ENCODE measurements at places on chromosomes 7 and 10.
A peak's percentile ranks its signal among the peaks of the same experiment; 100 is the strongest.

GRCh38 chr7:158255156-158255555 is 332.5 kb downstream of the PTPRN2 start:
- no peak for DNase-seq

DNA sequence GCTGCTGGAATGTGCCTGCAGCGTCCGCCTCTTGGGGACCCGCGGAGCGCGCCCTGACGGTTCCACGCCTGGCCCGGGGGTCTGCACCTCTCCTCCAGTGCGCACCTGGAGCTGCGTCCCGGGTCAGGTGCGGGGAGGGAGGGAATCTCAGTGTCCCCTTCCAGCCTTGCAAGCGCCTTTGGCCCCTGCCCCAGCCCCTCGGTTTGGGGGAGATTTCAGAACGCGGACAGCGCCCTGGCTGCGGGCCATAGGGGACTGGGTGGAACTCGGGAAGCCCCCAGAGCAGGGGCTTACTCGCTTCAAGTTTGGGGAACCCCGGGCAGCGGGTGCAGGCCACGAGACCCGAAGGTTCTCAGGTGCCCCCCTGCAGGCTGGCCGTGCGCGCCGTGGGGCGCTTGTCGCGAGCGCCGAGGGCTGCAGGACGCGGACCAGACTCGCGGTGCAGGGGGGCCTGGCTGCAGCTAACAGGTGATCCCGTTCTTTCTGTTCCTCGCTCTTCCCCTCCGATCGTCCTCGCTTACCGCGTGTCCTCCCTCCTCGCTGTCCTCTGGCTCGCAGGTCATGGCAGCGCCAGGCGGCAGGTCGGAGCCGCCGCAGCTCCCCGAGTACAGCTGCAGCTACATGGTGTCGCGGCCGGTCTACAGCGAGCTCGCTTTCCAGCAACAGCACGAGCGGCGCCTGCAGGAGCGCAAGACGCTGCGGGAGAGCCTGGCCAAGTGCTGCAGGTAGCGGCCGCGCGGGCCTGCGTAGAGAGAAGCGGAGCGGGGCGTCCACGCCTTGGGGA is 645 bp downstream of the SLC26A4 start:
- peak; percentile 12 for DNase-seq

GRCh38 chr7:129144095-129144833 is at the start of gene TSPAN33:
TSS of gene TSPAN33 (plus strand) at chr7:129144707. CDS start at chr7:129144981, 274 bp downstream.
- no peak for DNase-seq

DNA sequence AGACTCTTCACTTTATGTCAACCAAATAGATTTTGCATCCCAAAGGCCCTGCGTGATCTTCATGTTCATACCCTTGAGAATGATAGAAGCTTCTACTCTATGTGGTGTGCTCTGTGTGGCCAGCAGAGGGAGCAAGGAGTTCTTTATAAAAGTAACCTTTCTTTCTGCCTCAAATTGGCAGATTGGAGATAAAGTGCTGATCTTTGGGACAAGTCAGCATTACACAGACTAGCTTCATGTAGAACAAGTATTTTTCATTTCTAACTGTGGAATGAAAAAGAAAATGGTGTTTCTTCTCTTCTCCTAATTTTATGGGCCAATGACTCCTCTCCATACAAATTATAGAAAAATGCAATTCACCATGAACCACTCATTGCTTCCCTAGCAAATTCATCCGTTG is 1214.1 kb downstream of the SORCS1 start:
- no peak for DNase-seq

- DNase-seq, result no peak
Observed at GRCh38 chr10:73839276-73839966, 28.0 kb upstream of the NDST2 start.

GRCh38 chr7:149462101-149462520 is 1.2 kb upstream of the ZNF777 start:
- no peak for DNase-seq

DNA sequence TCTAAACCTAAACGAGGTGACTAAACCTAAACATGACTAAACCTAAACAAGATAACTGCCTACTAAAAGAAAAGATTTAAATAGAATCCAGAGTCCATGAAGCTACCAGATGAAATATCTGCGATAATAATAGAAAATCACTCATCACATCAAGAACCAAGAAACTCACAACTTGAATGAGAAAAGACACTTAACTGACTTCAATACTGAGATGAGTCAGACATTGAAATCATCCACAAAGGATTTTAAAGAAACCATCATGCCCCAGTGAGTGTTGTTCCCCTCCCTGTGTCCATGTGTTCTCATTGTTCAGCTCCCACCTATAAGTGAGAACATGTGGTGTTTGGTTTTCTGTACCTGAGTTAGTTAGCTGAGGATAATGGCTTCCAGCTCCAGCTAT is 416.0 kb downstream of the CALN1 start:
- DNase-seq, result no peak

DNA sequence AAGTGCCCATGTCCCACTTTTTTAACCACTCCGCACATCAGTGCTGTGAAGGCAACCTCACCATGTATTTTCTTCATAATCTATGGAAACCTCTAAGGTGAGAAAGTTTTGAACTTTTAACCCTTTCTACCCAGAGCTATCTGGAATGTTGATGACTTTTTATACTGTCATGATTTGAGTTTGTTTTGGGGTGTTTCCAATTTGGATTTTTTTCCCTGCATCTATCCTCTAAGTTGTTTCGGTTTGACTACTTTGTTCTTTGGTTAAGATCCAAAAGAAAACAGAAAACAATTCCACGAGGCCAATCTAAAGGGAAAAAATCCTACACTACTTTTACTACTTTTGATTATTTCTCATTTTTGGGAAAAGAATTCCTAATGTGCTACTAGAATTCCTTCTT is 279.7 kb downstream of the USP6NL start:
- DNase-seq, result no peak

- no peak for DNase-seq
Observed at GRCh38 chr7:110003827-110004226, 1087.1 kb upstream of the LRRN3 start.

- DNase-seq, result no peak
Observed at GRCh38 chr7:57819491-57819981, 369.6 kb downstream of the ZNF716 start.

- DNase-seq, result no peak
Observed at GRCh38 chr7:35232994-35233393, 20.9 kb downstream of the TBX20 start.

- no peak for DNase-seq
Observed at GRCh38 chr7:140637400-140637799, 3.2 kb downstream of the DENND2A start.

DNA sequence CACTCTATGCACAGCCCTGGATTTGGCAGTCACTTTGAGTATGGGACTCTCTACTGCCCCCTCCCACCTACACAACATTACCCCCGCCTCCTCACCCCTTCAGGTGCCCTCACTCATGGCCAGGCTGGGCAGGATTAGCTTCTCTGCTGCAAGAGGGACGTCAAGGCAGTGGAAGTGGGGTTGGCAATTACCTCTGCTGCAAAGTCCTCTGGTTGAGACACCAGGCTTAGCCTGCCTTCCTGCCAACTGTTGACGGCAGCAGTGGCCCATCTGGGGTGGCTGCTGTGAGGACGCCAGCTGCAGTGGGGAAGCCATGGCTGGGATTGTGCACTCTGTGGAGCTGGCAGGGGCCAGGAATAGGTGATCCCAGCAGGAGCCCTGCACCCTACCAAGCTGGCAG is 26.7 kb downstream of the SVIL start:
- no peak for DNase-seq

DNA sequence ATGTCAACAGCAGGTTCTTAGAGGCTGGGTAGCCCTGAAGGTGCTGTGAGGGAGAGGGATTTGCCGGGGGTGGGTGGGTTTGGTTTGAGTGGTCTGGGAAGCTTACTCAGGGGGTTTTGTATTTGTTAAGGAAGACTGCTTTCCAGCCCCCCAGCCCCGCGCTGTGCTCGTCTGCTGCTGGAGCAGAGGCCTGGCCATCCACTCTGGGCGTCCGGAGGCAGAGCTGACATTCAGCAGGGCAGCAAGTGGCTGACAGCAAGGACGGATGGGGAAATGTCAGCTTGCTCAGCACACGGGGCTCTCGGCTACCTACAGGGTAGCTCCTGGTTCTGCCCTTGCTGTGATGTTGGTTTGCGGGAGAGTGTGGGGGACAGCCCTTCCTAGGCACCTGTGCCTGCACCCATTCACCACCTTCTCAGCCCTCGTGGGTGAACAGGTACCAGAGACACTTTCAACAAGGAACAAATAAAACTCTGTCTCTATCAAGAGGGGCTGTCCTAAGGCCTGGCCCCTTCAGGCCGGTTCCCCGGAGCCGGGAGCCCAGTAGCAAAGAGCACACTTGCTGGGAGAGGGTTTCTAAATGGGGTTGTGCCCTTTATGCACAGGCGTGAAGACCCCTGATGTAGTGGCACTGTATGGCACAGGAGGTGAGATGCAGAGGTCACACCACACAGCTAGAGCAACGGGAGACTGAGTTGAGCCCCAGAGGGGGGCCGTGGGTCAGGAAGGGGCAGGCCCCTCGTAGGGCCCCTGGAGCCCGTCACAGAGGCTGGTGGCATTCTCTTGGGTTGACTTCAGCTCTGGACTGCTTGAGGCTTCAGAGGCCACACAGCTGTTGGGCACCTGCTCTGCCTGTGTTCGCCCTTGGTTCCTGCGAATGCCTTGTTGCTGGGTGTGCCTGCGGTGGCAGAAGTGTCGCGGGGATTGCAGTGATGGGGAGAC is 72.2 kb upstream of the SHH start:
- DNase-seq, result no peak

GRCh38 chr7:108589874-108590273 is 20.2 kb downstream of the DNAJB9 start:
- DNase-seq, result no peak

- DNase-seq, result no peak
Observed at GRCh38 chr10:133020193-133020817, 67.4 kb upstream of the ADGRA1 start.

- no peak for DNase-seq
Observed at GRCh38 chr7:70419526-70420380, 712.2 kb upstream of the GALNT17 start.

DNA sequence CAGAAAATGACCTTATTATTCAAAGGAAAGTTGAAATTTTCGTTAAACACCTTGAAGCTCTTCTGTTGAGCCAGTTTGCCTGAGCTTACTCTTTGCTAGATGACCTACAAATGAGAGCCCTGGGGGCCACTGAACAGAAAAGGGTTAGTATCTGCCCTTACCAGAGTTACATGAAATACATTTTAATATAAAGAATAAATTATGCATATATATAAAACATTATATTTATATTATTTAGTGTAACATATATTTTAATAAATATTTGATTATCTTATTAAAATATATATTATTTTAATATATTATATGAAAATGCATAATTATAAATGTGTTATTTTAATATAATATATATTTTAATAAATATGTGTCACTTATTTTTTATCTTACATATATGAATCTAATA is 628.4 kb upstream of the TPK1 start:
- no peak for DNase-seq

DNA sequence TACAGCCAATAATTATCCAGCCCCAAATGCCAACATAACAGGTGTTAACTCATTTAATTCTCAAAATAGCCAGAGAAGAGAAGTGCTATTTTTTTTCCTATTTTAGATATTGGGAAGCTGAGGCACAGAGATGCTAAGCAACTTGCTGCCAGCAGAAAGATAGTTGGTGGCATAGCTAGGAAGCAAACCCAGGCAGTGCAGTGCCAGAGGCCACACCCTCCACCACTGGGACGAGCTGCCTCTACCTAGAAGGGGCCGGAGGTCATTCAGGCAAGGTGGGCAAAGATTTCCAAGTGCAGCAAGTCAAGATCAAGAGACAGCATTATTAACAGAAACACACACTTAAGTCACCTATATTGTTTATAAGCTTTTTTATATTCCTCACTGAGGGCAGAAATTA is 654.1 kb downstream of the INHBA start:
- DNase-seq, result no peak

GRCh38 chr10:48224979-48225560 is 49.4 kb downstream of the FRMPD2 start:
- DNase-seq, result no peak

DNA sequence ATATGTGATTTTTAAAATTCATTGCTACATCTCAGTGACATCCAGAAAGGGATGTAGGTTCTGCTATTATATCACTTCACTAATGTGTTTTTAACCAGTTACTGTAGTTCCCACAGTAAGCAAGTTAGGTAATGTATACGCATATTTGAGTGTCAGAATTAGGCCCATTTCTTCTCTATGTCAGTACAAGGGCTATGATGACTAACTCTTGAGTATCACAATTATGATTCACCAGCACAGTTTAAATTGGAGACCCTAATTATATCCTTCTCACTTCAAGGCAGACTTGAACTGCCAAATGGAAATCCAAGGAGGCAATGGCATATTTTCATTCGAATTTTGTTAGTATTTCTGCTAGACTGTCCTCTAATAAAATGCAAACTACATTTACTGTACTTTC is 23.6 kb downstream of the BZW2 start:
- DNase-seq, result no peak

DNA sequence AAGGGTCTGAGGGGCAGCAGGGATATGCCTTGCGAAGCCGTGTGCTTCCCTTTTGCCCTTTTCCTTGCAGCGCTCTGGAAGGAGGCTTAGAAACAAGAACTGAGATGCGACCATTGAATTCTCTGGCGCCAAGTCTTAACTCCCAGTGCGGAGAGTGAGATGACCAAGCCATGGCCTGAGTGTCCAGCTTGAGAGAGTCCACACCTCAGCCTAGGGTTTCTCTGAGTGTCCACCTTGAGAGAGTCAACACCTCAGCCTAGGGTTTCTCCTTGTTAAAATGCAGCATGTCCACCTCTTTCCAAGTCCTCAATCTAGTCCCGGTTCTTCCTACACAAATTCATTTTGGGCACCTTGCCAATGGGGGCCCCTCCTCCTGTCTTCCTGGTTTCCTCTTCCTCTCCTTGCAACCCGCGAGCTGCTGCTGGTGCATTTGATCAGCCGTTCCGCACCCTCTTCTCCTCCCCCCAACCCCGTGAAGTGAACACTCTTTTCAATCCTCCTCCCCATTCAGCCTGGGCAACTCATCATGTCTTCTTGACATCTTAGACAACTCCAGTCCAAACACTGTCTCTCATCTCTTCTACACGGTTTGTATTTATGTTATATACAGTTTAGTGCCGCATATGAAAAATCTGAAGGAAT is 178.2 kb upstream of the PITRM1 start:
- no peak for DNase-seq

GRCh38 chr7:9307131-9307530 is 873.7 kb downstream of the NXPH1 start:
- DNase-seq, result no peak

Measured in epithelial cell of prostate (primary cell).